ENCODE measurements at places on chromosomes 11 and 22. TPM values are rescaled to one million over a fixed set of nuclear protein-coding genes. Genes with fewer than 3 reads are reported as not detected.

MCAM gene
- 69.4 TPM for total RNA-seq

DNA sequence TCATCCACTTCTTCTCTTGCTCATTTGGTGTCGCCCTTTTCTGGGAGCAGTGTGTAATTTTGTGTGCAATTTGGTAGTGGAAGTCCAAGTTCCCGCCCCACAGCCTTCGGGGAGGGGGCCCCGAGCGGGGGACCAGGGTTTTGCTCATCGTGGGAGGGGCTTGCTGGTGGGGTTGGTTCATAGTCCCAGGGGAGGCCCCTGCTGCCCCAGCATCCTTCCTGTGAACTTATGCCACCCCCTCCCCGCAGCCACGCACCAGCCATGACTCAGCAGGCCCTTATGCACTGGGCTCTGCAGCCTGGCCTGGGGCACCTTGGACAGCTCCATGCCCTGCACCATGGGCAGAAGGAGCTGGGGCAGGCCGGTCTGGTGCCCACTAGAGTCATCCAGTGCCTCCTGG lies 1183.6 kb downstream of the BRD1 start:
- ATAC-seq: peak; percentile 45

GRCh38 chr22:39994566-39995392 lies at the start of gene FAM83F:
Gene FAM83F (plus strand): TSS chr22:39994954. CDS start chr22:39995043, 89 bp downstream.
- no peak for ATAC-seq

DNA sequence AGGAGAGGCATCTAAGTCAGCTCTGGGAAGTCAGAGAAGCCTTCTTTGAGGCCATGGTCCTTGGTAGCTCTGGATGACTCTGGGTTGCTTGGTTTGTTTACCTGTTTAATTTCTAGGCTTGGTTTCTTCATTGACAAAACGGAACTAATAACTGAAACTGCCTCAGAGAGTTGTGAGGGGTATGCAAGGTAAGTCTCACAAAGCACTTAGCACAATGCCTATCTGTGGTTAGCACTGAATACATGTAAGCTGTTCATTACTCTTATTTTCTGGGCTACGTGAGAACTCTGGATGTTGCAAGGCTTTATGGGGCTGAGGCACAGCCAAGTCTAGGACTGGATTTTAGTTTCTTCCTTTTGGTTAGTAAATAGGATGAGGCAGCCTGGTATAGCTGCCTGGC lies 225.8 kb upstream of the NCAM1 start:
- no peak for ATAC-seq

CRYBA4 gene
- 0.41 TPM for total RNA-seq

DNA sequence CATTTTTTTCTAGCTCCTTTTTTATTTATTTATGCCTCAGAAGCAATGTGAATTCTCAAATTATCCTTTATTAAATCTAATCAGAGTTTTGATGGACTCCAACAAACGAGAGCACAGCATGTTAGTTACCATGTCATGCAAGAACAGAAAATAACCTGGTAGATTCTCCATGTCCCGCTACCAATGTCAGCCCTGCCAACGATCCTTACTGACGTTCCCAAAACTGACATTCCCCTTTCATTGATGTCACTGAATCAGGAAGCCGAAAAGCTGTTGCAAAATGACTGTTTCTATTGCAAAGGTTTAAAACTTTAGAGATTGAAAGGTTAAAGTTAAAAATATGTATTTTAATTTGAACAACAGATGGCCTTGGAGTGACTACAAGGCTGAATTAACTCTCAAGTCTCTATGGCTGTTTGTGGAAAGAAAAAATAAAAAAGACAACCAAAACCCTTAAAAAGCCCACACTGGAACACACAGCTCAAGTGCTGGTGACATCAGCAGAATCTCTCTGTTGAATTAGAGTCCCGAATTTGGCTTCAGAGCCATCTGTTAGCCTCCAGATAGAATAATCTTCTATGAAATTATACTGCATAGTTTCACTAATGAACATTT lies 96.8 kb downstream of the BDNF start:
- no peak for ATAC-seq

DNA sequence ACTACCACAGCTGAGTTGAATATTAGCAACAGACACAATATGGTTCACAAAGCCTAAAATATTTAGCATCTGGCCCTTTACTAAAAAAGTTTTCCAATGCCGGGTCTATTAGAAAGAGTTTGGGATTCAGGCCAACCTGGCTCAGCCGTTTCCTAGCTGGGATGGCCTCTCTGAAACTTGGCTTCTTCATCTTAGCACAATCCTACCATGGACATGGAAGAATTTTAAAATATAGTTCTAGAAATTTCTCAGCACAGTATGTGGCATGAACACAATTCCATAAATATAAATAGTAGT lies 103.8 kb downstream of the RRAS2 start:
- no peak for ATAC-seq

GRCh38 chr11:29984544-29984943 lies 32.3 kb downstream of the KCNA4 start:
- ATAC-seq: no peak

DNA sequence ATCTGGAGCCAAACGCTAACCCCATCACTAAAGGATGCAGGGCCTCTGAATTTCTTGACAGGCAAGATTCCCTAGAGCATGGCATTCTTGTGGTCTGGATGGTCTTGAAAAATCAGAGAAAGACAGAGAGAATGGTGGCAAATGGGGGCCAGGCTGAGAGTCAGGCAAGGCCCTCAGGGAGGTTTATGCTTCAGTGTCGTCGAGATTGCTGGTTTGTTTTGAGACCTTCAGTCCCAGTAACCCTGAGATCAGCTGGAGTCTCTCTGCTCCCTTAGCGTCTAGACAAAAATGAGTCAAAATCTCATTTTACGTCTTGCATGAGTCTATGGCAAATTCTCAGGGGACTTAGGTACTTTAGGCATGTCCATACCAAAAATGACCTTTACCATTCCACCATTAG lies 539.3 kb downstream of the SOX6 start:
- no peak for ATAC-seq

DNA sequence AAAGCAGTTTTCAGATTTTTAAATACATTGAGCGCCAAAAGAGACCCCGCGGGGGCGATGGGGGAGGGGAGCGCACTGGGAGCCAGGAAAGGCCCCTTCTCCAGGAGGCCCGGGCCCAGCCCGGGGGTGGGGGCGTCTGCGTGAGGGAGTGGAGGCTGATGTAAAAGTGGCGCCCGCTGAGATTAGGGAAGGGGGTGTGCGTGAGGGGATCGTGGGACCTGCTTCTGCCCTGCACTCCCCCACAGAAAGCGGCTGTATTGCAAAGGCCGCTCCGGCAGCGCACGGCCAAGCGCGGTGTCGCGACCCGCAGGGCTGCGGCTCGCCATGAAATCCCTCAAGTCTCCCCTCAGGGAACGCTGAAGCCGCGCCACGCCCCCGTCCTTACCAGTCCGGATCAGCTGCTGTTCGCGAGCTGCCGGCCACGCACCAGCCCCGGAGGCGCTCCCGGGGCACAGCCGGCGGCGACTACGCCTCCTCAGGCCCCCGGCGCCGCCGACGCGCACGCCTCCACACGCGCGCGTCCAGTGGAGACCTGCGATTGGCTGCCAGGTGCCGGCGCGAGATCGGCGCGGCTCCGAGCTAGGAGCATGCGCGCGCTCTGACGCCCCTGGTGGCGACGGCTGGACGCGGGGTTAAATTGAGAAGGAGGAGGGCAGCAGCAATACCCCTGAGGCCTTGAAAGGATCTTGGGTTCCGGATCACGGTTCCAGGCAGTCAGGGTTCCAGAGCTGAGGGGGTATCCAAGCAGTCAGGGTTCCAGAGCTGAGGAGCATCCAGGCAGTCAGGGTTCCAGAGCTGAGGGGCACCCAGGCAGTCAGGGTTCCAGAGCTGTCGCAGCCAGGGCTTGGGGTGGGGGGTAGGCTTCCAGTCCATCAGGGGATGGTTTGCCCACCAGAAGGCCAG lies at the start of gene ZNF280B:
Gene ZNF280B, minus strand, starts transcription at position 469 of the 903 bp plus-strand sequence. CDS start 19,344 bp downstream, outside the sequence.
- ATAC-seq: peak; percentile 99

DNA sequence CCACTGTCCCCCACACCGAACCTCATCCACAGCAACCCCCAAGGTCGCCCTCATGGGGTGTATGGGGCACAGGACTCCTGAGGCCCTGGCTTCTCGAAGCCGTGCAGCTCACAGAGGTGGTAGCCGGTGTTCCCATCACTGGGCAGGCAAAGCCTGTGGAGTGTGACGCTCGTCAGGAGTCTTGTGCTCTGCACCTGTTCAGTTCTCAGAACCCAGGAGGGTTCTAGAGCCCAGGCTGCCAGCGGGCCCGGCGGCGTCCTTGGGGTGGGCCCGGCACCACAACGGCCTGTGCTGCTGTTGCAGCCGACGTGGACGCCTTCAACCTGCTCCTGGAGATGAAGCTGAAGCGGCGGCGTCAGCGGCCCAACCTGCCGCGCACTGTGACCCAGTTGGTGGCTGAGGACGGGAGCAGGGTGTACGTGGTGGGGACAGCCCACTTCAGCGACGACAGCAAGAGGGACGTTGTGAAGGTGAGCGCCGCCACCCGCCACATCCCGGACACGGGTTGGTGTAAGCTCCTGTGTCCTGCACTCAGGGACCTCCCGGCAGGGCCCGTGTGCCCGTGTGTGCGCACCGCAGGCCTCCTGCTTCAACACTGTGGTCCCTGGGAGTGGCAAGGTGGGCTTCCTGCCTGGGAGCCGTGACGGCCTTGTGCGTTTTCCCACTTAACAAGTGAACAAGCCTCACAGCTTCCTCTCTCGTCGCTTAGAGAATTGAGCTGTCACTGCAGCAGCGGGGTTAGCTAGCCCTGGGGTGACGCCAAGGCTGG lies 6.6 kb upstream of the SELENOO start:
- ATAC-seq: no peak

FLRT1 gene
- total RNA-seq: 6.3 TPM

DNA sequence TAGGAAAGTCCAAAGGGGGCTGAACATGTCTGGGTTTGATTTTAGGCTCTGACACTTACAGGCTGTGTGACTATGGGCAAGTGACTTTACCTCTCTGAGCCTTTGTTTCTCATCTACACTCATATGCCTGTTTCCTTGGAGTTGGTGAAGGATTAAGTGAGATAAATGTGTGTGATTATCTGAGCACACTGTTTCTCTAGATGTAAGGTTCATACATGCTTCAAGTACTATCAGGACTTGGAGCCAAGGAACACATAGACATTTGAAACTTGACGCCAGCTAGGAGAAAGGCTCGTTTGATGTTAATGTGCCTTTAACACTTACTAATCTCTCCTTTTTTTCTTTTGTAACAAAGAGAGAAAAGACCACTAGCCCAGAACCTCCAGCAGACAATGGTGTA lies 9.7 kb downstream of the CRYBB1 start:
- ATAC-seq: no peak

DNA sequence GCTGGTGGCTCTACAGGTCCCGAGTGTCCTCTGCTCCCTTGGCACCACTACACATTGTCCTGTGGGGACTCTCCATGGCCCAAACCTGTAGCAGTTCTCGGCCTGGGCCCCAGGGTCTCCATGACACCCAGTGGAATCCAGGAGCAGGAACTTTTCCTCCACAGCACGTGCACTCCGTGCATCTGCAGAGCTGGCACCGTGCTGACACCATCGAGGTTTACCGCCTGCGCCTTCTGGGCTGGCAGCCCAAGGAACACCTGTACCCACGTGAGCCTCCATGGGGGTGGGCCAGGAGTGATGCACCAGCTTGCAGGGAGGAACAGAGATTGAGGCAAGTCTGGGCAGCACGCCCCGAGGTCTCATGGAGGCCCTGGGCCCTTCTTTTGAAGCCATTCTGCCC lies 25.2 kb downstream of the TSPAN32 start:
- no peak for ATAC-seq

DNA sequence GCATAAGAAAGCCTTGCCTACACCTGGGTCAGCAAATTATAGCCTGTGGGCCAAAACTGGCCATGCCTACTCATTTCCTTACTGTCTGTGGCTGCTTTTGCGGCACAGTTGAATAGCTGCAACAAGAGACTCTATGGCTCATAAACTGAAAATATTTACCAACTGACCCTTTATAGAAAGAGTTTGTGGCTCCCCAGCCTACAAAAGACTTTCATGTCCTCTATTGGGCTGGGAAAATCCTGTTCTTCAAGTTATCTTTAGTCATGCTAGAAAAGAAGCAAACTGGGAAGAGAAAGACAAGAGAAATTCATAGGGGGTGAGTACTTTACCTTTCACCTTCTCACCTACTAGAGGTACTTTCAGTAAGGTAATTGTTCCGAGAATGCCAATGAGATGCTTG lies 175.1 kb downstream of the SWAP70 start:
- no peak for ATAC-seq

DNA sequence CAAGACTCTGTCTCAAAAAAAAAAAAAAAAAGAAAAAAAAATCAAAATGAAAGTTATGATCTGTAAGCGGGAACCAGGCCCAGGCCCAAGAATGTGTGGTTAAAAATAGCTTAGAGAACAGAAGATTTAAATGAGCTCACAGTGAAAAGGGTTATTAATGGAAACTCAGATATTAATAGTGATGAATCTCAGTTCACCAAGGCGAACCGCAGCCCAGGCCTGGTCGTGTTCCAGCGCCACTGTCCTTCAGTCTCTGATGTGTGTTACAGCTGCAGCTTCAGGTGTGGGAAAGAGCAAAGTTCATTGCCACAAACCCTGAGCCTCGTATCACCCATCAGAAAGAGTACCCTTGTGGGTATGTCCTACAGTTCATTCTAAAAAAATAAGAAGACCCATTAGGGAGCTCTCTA lies 107.1 kb downstream of the GAB2 start:
- ATAC-seq: no peak

GRCh38 chr22:25898707-25899365 lies 156.8 kb downstream of the MYO18B start:
- ATAC-seq: peak; percentile 48

DNA sequence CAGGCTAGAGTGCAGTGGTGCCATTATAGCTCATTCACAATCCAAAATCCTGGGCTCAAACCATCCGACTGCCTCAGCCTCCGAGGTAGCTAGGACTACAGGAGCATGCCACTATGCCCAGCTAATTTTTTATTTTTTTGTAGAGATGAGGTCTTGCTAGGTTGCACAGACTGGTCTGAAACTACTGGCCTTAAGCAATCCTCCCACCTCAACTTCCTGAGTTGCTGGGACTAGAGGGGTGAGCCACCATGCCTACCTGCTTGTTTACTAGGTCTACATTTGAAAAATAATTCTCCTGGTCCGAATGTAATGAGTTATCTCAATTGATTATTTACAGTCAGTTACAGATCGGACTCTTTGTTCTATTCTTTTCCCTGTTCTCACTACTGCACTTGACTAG lies 22.0 kb downstream of the TAF1D start:
- no peak for ATAC-seq

DNA sequence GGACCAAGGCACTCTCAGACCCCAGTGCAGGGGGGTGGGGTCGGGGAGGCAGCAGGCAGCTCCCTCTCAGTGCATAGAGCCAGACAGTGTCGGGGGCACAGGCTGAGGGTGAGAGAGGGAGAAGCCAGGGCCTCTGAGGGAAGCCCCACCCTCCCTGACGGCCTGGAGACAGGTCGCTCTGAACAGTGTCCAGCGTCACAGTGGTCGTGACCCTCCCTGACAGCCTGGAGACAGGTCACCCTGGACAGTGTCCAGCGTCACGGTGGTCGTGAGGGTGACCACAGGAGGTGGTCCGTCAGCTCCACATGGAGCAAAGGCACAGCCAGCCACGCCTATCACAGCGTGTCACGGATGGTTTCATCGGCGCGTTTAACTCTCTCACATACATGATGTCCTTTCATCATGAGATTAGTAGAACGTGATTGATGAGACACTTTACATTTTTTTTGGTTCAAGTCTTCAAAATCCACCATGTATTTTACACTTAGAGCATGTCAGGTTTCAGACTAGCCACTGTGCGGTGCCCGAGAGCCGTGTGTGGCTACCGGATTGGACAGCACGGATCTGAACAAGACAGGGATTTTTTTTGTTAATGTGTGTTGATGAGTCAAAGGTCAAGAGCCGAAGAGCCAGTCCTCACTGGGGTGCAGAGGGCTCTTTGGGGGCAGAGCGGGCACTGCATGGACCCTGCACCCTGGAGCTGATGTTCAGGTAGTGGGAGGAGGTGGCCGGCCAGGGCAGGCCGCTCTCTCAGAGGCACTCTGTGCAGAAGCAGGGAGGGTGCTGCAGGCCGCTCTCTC lies 23.9 kb upstream of the PANX2 start:
- ATAC-seq: peak; percentile 93

All from motor neuron (in vitro differentiated cells).